SJSA1 (cell line): ENCODE measurements at places on chromosomes 11 and 22. TPM values are rescaled to one million over a fixed set of nuclear protein-coding genes. Genes with fewer than 3 reads are reported as not detected.

The OR52I2 gene
- total RNA-seq, result not detected in 2 replicates

The CDC42EP1 gene
- total RNA-seq, result 21.5 and 22.3 TPM in 2 replicates

The HBG2 gene
- not detected in 2 replicates for total RNA-seq

The SHANK3 gene
- total RNA-seq, result 0.22 and 0.53 TPM in 2 replicates

The CARD18 gene
- not detected in 2 replicates for total RNA-seq

The FGF19 gene
- total RNA-seq, result 3.0 and 10.3 TPM in 2 replicates

The MRGPRX4 gene
- not detected in 2 replicates for total RNA-seq

The C11orf97 gene
- total RNA-seq, result not detected in 2 replicates

The ACR gene
- not detected in 2 replicates for total RNA-seq

The GPHA2 gene
- not detected in 2 replicates for total RNA-seq

The GUCY1A2 gene
- 0.11 and 0.13 TPM in 2 replicates for total RNA-seq

The OR52E1 gene
- not detected in 2 replicates for total RNA-seq

The CAVIN3 gene
- 174 and 307 TPM in 2 replicates for total RNA-seq

The TAGLN gene
- 655 and 717 TPM in 2 replicates for total RNA-seq

The FGF3 gene
- not detected in 2 replicates for total RNA-seq

The EFCAB6 gene
- 0.50 TPM in 1 of 2 replicates, not detected in the other for total RNA-seq

The SLCO2B1 gene
- 0.13 and 2.2 TPM in 2 replicates for total RNA-seq

The RFPL1 gene
- not detected in 2 replicates for total RNA-seq

The TIGD3 gene
- 0.25 TPM in 1 of 2 replicates, not detected in the other for total RNA-seq

The OR8A1 gene
- total RNA-seq, result not detected in 2 replicates

The SYNGR1 gene
- 8.4 and 18.6 TPM in 2 replicates for total RNA-seq

The PPP6R3 gene
- total RNA-seq, result 211 and 279 TPM in 2 replicates

The ZDHHC24 gene
- 17.9 and 18.3 TPM in 2 replicates for total RNA-seq
